ENCODE measurements at places on chromosomes 3 and 15. TPM values are rescaled to one million over a fixed set of nuclear protein-coding genes. Genes with fewer than 3 reads are reported as not detected.

The VEPH1 gene
- total RNA-seq, result 85.5 TPM

The GRIP2 gene
- total RNA-seq, result not detected

The CHRM5 gene
- total RNA-seq, result not detected

The SLC6A1 gene
- not detected for total RNA-seq

The EFCAB12 gene
- total RNA-seq, result not detected

The EHHADH gene
- 13.4 TPM for total RNA-seq

The SEMA5B gene
- not detected for total RNA-seq

The ZNF620 gene
- total RNA-seq, result 1.5 TPM

The LDHAL6B gene
- not detected for total RNA-seq

The ERC2 gene
- 0.24 TPM for total RNA-seq

The RBPMS2 gene
- total RNA-seq, result not detected

The MORC1 gene
- total RNA-seq, result not detected

The LMAN1L gene
- not detected for total RNA-seq

The CCDC50 gene
- 85.1 TPM for total RNA-seq

The KNG1 gene
- total RNA-seq, result not detected

The ARPP21 gene
- not detected for total RNA-seq

The DZIP1L gene
- 7.4 TPM for total RNA-seq

The FHIT gene
- 2.4 TPM for total RNA-seq

The CAMKV gene
- total RNA-seq, result not detected

The CTXN2 gene
- not detected for total RNA-seq

The B3GNT5 gene
- 4.8 TPM for total RNA-seq

The ACKR4 gene
- total RNA-seq, result 0.98 TPM

The ECE2 gene
- not detected for total RNA-seq

All from RPMI7951 (cell line).